ENCODE measurements at places on chromosomes 6 and 20. TPM values are rescaled to one million over a fixed set of nuclear protein-coding genes. Genes with fewer than 3 reads are reported as not detected.

DNA sequence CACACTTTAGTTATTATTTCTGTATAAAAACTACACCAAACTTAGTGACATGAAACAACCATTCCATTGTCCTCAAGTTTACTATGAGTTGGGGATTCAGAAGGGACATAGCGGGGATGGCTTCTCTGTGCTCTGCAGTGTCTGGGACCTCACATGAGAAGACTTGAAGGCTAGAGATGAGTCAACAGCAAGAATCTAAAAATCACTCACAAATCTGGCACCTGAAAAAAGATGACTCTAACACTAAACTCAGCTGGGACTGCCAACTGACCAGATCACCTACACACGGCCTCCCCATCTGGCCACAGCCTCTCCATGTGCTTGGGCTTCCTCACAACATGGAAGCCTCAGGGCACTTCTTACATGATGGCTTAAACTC is 63.0 kb upstream of the EYA2 start:
- H3K27ac ChIP-seq: no peak overlapping the region
- no peak for DNase-seq
- H3K27me3 ChIP-seq: no peaks in the 10 kb centered on the region
- H3K4me3 ChIP-seq: no peak overlapping the region
- H3K4me1 ChIP-seq: no peaks in the 10 kb centered on the region

- no peak overlapping the region for H3K27ac ChIP-seq
- H3K4me3 ChIP-seq: no peak overlapping the region
- H3K4me1 ChIP-seq: no peaks in the 10 kb centered on the region
These were observed 754.6 kb upstream of the MMS22L start for GRCh38 chr6:98037571-98037970.

DNA sequence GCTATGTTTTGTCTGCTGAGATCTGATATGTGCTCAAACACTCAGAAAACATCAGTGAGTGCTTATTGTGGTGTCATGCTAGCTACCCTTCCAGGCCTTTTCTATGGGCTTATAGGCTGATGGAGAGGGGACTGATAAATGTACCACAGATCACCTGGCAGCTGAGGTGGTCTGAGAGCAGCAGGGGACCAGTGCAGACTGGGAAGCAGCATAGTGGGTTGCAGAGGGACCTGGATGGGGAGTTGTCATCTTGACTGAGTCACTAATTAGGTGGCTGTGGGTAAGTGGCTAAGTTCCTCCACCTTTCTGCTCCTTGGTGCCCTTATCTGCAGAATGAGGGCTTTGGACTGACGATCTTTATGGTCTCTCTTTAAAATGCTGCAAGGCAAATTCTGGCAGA is 2.8 kb downstream of the TMEM200A start:
- no peak overlapping the region for H3K4me3 ChIP-seq
- DNase-seq: no peak
- H3K36me3 ChIP-seq: no peaks in the 10 kb centered on the region
- H3K27ac ChIP-seq: no peak overlapping the region
- peaks cover 19% of the 10 kb centered on the region for H3K27me3 ChIP-seq

GRCh38 chr20:48682529-48683363 is 145.1 kb downstream of the PREX1 start:
- DNase-seq: peak; percentile 75
- no peak overlapping the region for H3K27ac ChIP-seq
- peaks cover 46% of the 10 kb centered on the region for H3K4me1 ChIP-seq
- H3K36me3 ChIP-seq: no peaks in the 10 kb centered on the region
- H3K4me3 ChIP-seq: peak overlapping the region; percentile 16

GRCh38 chr6:95423331-95423730 is 154.0 kb upstream of the MANEA start:
- no peaks in the 10 kb centered on the region for H3K4me1 ChIP-seq
- H3K27me3 ChIP-seq: no peaks in the 10 kb centered on the region
- DNase-seq: no peak
- no peaks in the 10 kb centered on the region for H3K36me3 ChIP-seq
- no peak overlapping the region for H3K27ac ChIP-seq

- H3K4me3 ChIP-seq: no peak overlapping the region
- H3K4me1 ChIP-seq: no peaks in the 10 kb centered on the region
- no peak overlapping the region for H3K27ac ChIP-seq
- no peaks in the 10 kb centered on the region for H3K27me3 ChIP-seq
These were observed 1202.6 kb downstream of the EPHA7 start for GRCh38 chr6:92216717-92217116.

DNA sequence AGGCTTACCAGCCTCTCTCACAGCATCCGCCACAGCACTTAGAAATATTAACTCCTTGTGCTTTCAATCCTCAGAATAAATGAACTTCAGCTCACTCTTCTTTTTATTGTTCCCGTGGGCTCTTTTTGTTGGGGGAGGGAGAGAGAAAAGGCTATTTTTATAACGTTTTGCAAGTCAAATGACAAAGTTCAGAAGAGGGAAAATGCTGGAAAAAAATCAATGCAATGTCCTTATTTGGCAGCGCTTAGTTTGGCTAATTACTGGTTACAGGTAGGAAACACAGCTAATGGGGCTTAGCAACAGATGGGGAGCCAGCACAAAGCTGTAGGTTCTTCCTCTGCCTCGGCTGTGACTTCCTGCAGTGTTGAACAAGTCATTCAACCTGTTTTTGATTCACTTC is 1067.0 kb upstream of the MAP3K7 start:
- H3K36me3 ChIP-seq: no peaks in the 10 kb centered on the region
- no peak for DNase-seq
- no peak overlapping the region for H3K4me3 ChIP-seq
- H3K27me3 ChIP-seq: no peaks in the 10 kb centered on the region

ENPP1 gene
- 4.1 TPM for total RNA-seq

- no peaks in the 10 kb centered on the region for H3K27me3 ChIP-seq
- H3K27ac ChIP-seq: no peak overlapping the region
These were observed 136.4 kb upstream of the SALL4 start for GRCh38 chr20:51938559-51939258.

GRCh38 chr20:39462416-39462945 is 500.3 kb downstream of the DHX35 start:
- H3K36me3 ChIP-seq: no peaks in the 10 kb centered on the region
- no peak for DNase-seq
- H3K4me3 ChIP-seq: no peak overlapping the region
- peaks cover 51% of the 10 kb centered on the region for H3K27me3 ChIP-seq

- H3K4me1 ChIP-seq: no peaks in the 10 kb centered on the region
- no peak overlapping the region for H3K27ac ChIP-seq
- no peak for DNase-seq
- no peaks in the 10 kb centered on the region for H3K36me3 ChIP-seq
- no peak overlapping the region for H3K4me3 ChIP-seq
These were observed 61.9 kb upstream of the AKIRIN2 start for GRCh38 chr6:87763901-87764300.

GRCh38 chr6:79640146-79641111 is 9.3 kb downstream of the SH3BGRL2 start:
- H3K4me1 ChIP-seq: peaks cover 2% of the 10 kb centered on the region
- no peak overlapping the region for H3K4me3 ChIP-seq
- DNase-seq: no peak
- no peak overlapping the region for H3K27ac ChIP-seq
- no peaks in the 10 kb centered on the region for H3K27me3 ChIP-seq
- H3K36me3 ChIP-seq: no peaks in the 10 kb centered on the region

DNA sequence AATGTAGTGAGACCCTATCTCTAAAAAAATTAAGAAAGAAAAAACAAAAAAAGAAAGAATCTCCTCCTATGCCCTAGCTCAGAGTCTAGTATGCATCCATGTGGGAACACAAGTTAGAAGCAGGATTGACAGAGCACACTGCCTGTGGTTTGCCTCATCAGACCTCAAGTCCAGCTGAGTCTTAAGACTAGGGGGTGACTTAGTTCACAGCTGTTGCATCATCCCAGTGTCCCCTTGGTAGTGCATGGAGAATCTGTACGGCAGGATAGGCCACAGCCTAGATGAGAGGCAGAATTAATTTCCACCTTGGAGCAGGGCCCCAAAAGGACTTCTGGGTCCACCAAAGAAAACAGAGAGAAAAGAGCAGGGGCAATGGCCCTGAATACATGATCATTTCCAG is 13.7 kb downstream of the PNPLA1 start:
- no peak overlapping the region for H3K27ac ChIP-seq
- peaks cover 29% of the 10 kb centered on the region for H3K4me1 ChIP-seq
- DNase-seq: no peak
- no peak overlapping the region for H3K4me3 ChIP-seq
- H3K27me3 ChIP-seq: no peaks in the 10 kb centered on the region

GRCh38 chr6:146856296-146856695 is 257.5 kb downstream of the ADGB start:
- no peak for DNase-seq
- no peaks in the 10 kb centered on the region for H3K36me3 ChIP-seq
- H3K4me3 ChIP-seq: no peak overlapping the region
- H3K4me1 ChIP-seq: no peaks in the 10 kb centered on the region
- H3K27ac ChIP-seq: no peak overlapping the region
- no peaks in the 10 kb centered on the region for H3K27me3 ChIP-seq

MDFI gene
- total RNA-seq: 22.6 TPM

LPA gene
- not detected for total RNA-seq

TBXT gene
- total RNA-seq: not detected

DNA sequence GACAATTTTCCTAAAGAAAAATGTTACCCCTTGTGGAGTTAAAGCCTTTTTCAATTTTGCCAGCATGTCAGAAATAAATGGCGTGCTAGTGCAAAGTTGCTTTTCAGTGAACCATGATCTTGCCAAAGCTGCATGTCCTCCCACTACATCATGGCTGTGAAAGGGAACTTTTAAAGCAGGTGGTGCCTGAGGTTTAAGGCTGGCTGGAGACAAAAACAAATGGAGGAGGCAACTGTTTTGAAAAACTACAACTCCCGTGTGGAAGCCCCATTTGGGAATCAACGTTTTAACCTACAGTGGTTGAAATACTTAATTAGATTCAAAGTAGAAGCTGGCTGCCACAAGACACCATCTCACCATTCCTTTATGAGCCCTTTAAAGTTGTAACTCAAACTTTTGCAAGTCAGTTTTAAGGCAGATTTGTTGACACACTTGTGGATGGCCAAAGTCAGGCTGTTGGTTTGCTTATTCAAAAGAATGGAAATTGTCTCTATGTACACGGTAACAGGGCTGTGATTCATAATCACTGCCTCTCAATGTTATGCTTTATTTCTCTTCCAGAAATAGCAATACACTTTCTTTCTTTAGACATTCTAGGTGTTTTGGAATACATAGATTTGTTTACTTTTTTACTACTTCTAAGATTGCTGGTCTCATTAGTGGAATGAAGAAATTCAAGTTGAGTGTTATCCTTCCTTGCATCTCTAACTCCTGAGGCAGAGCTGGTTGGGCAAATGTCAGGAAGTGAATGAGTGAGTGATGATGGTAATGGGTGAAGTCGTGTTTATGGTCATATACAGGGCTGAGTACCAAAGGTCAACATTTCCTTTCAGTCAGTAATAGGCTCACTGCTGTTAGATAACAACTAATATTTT is 196.4 kb upstream of the GMDS start:
- DNase-seq: peak; percentile 87
- H3K36me3 ChIP-seq: no peaks in the 10 kb centered on the region
- no peak overlapping the region for H3K4me3 ChIP-seq
- peak overlapping the region; percentile 80 for H3K27ac ChIP-seq
- H3K27me3 ChIP-seq: no peaks in the 10 kb centered on the region

GRCh38 chr20:56187534-56188165 is 60.9 kb upstream of the MC3R start:
- DNase-seq: no peak
- no peaks in the 10 kb centered on the region for H3K4me1 ChIP-seq
- no peaks in the 10 kb centered on the region for H3K36me3 ChIP-seq
- H3K4me3 ChIP-seq: no peak overlapping the region
- no peak overlapping the region for H3K27ac ChIP-seq

DNA sequence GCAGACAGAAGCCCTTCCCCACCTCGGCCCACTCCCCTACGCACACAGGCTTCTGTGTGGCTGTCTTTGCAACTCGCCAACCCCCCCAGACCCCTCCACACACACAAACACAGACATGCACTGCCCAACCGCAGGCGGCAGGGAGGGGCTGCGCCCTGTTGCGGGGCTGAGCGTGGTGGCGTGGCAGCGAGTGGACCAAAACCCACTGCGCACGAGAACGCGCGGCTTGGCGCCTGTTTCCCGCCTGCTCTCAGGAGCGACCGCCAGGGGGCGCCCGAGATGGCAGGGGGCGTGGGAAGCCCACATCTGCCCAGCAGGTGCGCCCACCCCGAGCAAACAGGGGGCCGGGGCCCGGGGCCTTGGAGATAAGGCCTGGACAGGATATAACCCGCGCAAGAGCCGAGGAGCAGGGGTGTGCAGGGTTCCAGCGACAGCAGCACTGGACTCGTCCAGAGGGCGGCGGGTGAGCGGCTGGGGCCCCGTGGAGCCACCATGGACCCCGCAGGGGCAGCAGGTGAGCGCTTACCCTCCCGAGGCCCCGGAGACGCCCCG is at the start of gene RBPJL:
Gene RBPJL (plus strand): TSS at position 410 of the 552 bp plus-strand sequence. CDS start 83 bp downstream, at position 493.
- no peak for DNase-seq
- H3K36me3 ChIP-seq: no peaks in the 10 kb centered on the region
- H3K4me1 ChIP-seq: no peaks in the 10 kb centered on the region
- no peak within 1 kb of the TSS for H3K4me3 ChIP-seq
- no peaks in the 10 kb centered on the region for H3K27me3 ChIP-seq

GTSF1L gene
- total RNA-seq: not detected

DNA sequence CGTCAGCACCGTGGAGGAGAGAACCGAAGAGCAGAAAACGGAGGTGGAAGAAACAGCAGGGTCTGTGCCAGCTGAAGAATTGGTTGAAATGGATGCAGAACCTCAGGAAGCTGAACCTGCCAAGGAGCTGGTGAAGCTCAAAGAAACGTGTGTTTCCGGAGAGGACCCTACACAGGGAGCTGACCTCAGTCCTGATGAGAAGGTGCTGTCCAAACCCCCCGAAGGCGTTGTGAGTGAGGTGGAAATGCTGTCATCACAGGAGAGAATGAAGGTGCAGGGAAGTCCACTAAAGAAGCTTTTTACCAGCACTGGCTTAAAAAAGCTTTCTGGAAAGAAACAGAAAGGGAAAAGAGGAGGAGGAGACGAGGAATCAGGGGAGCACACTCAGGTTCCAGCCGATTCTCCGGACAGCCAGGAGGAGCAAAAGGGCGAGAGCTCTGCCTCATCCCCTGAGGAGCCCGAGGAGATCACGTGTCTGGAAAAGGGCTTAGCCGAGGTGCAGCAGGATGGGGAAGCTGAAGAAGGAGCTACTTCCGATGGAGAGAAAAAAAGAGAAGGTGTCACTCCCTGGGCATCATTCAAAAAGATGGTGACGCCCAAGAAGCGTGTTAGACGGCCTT is 41.6 kb downstream of the ZBTB2 start:
- no peak for DNase-seq
- H3K36me3 ChIP-seq: peaks cover 4% of the 10 kb centered on the region
- H3K4me1 ChIP-seq: no peaks in the 10 kb centered on the region
- H3K4me3 ChIP-seq: no peak overlapping the region
- no peaks in the 10 kb centered on the region for H3K27me3 ChIP-seq

- H3K27me3 ChIP-seq: no peaks in the 10 kb centered on the region
- no peak for DNase-seq
- no peak overlapping the region for H3K27ac ChIP-seq
- no peak overlapping the region for H3K4me3 ChIP-seq
- no peaks in the 10 kb centered on the region for H3K36me3 ChIP-seq
These were observed 11.2 kb upstream of the KIFC1 start for GRCh38 chr6:33380272-33380981.

PGC gene
- total RNA-seq: not detected

DNA sequence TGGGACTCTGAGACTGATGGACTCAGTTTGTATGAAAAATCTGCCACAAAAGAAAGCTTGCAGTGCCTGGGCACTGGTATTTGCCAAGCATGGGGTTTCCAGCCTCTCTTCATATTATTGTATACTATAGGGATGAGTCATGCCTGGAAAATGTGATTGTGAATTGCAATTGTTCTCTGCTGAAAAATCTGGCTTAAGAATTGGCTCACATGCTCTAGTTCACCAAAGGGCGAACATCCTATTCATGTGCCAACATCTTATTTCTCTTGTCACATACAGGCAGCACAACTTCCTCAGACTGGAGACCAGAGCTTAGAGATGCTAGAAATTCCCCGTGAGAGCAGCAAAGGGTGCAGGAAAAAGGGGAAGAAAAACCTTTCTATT is 103.6 kb upstream of the KCNK16 start:
- no peak overlapping the region for H3K4me3 ChIP-seq
- no peaks in the 10 kb centered on the region for H3K27me3 ChIP-seq
- no peaks in the 10 kb centered on the region for H3K4me1 ChIP-seq
- H3K27ac ChIP-seq: no peak overlapping the region

Data from PC-9 (cell line).